ENCODE measurements at places on chromosomes 12 and 14.

GRCh38 chr12:112342587-112342986 lies 39.6 kb downstream of the HECTD4 start:
- DNase-seq: no peak

DNA sequence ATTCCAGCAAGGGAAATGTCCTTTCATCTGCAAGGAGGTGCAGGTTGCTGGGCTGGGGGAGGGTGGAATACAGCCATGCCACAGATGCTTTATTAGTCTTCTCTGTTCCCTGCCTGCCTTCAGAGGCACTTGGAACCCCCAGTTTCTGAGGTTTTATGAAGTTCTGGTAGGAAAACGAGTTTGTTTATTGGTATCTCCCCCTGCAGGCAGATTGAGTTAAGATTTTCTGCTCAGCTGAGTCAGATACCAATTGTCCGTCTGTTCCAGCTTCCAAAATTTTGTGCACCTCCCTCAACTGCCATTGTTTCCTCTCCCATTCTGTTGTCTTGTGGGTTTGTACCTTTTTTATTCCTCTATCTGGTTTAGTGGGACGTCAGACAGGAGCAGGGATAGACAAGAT lies 155.6 kb downstream of the ETV6 start:
- DNase-seq: no peak

GRCh38 chr12:93102744-93103143 lies 173.6 kb upstream of the EEA1 start:
- DNase-seq: no peak

DNA sequence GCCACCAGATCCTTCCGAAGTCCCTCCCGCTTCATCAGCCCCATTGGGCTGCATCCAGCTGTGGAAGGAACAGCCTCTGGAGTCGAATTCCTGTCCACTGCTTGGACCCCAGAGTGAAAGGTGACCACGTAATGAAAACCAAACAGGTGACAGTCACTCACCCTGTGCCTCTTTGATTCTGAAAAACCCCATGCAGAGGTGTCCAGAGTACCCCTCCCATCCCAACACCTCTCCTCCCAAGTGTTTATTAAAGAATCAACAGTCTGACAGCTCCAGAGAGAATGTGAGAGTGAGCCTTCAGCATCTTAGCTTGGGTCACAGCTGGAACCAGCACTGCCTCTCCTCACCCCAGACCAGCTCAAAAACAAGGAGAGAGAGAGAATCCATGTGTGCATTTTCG lies 178.6 kb upstream of the NOS1 start:
- no peak for DNase-seq

DNA sequence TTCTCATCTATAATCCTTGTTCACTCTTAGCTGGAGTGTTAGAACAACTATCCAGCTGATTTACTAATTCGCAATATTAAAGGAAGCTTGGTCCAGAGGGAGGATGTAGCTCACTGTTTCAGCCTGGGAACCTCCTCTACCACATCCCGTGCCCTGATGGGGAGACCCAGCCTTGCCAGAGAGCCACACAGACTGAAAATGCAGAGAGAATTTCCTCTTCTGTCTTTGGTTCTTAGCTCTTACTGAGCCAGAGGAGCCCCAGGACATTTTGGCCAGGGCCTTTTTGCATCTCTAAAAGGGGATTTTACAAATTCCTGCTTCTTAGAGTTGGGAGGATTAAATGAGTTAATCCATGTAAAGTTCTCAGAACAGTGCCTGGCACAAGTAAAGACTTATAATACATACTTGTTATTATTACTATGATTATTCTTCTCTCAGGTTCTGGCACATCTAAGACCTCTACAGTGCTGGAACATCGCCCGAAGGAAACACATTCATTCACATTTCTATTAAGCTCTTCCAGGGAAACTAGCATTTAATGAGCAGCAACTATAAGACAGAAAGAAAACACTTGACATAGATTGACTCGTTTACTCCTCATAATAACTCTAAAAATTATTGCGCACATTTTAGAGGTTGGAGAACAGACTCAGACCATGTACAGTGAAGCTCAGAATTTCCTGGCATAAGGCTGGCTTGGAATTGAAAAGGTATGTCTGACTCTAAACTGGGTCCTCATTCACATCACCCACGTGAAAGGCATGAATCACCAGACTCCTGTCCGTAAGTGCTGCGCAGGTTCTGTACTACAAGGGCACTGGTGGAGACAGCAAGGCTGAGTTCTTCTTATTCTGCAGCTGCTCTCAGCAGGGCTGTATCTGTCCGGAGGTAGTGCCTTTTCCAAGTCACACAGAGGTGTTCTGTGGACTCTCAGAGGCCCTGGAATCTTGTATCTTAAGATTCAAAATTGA lies 27.8 kb upstream of the AEBP2 start:
- no peak for DNase-seq

GRCh38 chr14:76769636-76770292 lies 8.5 kb downstream of the VASH1 start:
- DNase-seq: no peak

DNA sequence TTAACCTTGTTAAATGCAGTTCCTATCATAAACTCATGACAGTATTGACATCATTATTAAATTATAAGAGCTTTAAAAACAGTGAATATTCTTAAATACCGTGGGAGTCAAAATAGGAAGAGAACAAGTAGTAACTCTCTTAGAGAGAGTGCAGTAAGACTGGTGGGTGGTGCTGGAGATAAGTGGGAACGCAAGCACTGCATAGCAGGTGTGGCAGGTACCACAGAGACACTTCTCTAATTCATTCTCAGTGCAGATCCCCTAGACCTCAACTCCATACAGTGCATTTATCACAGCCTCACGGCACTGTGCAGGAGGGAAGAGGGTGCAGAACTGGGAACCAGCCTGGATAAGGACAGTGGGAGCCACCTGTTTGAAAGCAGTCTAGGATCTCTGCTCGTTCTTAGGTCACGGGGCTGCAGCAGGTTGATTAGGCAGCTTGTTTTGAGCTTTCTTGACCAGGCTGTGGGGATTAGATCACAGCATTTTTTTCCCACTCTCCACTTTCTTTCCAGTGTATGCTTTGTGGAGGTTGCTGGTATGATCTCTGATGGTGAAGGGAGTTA lies 165.6 kb downstream of the PRKCH start:
- DNase-seq: no peak

DNA sequence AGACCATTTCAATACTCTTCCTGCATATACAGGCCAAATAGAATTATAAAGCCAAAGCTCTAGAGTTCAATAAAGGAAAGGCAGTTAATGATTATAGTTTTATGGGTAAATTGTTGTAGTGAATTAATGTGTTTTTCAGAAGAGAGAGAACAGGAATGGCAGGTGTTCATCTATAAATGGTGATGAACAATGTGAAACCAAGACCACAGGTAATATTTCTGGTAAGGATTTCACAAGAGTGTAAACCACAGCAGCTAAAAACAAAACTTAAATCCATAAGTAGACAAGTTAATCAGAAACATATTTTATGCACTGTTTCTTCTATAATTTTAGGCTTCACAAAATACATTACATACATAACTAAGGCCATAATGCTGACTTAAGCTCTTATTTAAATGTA lies 204.4 kb downstream of the SYT1 start:
- no peak for DNase-seq

DNA sequence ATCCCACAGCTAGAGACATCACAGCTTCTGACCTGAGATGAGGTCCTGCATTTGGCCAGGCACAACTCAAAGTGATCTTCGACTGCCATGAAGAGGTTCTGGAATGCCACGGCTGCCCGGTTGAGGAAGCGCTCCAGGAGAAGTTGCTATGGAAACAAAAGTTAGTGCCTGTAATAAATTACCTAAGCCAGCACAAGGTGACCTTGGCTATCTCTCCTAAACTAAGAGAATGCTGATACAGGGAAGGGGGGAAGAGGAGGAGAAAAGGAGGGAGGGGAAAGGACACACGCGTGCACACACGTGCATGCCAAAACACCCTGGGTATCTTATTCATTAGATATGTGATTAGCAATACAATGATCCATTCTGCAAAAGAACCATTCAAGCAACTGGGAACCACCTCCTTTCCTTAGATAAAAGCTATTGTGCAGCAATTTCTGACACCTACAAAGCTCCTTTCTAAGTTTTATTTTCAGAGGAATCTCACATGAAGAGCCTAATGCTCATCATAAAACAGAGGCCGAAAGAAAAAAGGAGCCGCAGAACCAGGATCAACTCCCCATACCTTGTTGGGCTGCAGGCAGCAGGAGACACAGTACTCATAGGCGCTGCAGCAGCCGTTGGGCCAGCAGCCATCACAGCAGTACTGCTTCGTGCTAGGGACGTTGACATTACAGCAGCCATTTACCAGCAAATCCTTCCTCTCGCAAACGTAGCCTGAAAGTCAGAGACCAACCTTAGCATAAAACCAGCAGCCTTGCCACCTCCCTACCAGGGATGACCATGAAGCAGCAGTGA lies 17.9 kb downstream of the SPRING1 start:
- no peak for DNase-seq

DNA sequence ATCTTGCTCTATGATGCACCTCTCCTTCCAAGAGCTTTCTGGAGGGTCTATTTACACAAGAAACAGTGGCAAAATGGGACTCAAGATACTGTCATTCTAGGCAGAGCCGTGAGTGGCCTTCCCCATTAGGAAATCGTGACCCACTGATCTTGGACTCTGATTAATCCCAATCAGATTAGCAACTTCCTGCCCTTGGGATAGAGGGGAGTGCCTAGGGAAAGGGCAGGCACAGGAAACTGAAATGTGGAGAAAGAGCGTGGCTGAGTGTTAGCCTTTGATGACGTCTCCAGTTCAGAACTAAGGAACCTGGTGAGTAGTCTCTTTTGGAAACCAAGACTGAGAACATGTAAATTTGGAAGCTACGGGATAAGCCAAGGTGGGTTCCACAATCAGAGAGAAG lies 76.1 kb downstream of the NUAK1 start:
- DNase-seq: no peak

- no peak for DNase-seq
Observed at GRCh38 chr12:39883411-39883810, 222.5 kb downstream of the SLC2A13 start.

- DNase-seq: no peak
Observed at GRCh38 chr12:123614531-123614930, 12.6 kb downstream of the DDX55 start.

GRCh38 chr12:9107542-9107873 lies 8.2 kb downstream of the A2M start:
- no peak for DNase-seq

GRCh38 chr12:28202374-28203130 lies 12.3 kb downstream of the CCDC91 start:
- no peak for DNase-seq

- DNase-seq: no peak
Observed at GRCh38 chr12:114986849-114987248, 302.9 kb upstream of the TBX3 start.

DNA sequence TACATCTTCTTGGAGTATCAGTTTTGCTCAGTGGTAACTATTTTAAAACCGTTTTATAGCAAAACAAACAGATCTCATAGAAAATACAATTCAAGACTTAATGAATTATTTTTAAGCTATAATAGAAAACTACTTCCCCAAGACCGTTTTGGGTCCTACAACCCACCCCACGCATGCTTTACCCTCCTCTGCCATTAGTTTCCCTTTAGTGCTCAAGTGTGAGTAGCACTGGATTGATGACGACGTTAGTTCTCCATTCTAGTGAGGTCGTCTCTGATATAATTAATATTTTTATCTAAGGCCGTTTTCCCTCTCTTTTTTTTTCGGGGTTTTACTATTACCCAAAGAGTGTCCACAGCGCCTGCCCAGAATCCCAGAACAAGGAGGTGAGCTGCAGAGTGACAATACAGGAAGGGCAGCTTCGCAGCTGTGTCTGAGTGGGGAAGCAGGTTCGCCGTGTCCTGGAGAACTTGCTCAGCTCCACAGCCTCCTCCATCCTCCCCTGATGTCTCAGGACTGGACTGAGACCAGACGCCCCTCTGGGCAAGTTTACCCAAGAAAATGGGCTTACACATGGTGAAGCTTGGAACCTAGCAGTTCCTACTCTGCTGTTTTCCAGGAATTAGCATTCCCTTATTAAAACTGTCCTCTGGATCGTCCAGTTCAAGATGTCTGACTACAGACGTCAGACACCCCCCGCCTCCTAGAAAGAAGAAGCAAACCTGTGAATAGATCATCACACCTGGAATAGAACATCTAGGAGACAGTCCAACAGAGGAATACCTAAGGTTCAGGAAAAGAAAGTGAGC lies 31.9 kb upstream of the MON2 start:
- DNase-seq: no peak

- no peak for DNase-seq
Observed at GRCh38 chr12:48183876-48184548, 568 bp downstream of the CCDC184 start.

- no peak for DNase-seq
Observed at GRCh38 chr12:94595152-94595551, 55.2 kb downstream of the TMCC3 start.

DNA sequence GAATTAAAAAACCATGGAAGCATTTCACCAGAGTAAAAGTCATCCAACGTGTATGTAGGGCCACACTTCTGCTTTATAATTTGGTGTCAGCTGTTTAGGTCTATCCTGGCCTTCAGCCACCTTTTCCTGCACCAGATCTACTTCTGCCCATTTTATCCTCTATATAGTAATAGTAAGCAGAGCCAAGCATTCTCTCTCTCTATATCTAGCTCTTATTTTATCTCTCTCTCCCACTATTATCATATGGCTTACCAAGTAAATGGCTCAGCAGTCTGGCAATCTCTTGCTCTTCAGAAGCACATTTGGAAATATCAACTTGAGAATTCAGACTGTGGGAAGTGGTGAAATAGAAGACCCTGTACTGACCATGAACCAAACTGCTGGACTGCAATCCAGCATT lies 84.1 kb upstream of the FKBP4 start:
- DNase-seq: no peak

- DNase-seq: no peak
Observed at GRCh38 chr14:60650373-60650961, 1.2 kb upstream of the SIX1 start.

DNA sequence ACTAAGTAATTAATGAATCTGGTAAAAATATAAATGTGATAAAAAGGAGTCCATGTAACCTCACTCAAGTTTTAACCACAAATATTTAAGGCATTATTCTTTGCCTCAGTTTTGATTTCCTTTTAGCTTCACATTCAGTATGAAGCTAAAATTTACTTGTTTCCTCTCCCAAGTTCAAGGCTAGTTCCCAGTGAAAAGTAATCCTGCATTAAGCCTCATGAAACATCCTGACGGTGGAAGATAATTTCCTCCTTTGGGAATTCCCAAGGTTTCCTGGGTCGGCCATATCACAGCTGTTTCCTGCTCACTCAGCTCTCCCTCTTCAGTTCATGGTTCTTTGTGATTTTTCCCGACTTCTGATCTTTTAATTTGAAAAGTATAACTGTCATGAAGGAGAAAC lies 1256.8 kb upstream of the FLRT2 start:
- DNase-seq: no peak

GRCh38 chr12:26120561-26121274 lies 4.1 kb downstream of the BHLHE41 start:
- no peak for DNase-seq

GRCh38 chr14:23160924-23161522 lies 22.4 kb downstream of the SLC7A8 start:
- DNase-seq: no peak

Measured in stimulated activated CD4-positive, alpha-beta T cell treated with anti-CD3 and anti-CD28 coated beads, TNF-alpha, amount 100 ng/mL, for 48 hours (primary cell).